SJSA1 (cell line): ENCODE measurements at places on chromosomes 7 and 10.

GRCh38 chr7:8998762-8999161, 565.4 kb downstream of the NXPH1 start:
- no peak overlapping the region for H3K27ac ChIP-seq
- no peaks in the 10 kb centered on the region for H3K4me1 ChIP-seq
- H3K36me3 ChIP-seq, result no peaks in the 10 kb centered on the region
- no peaks in the 10 kb centered on the region for H3K27me3 ChIP-seq
- no peak for DNase-seq
- no peak overlapping the region for H3K4me3 ChIP-seq

DNA sequence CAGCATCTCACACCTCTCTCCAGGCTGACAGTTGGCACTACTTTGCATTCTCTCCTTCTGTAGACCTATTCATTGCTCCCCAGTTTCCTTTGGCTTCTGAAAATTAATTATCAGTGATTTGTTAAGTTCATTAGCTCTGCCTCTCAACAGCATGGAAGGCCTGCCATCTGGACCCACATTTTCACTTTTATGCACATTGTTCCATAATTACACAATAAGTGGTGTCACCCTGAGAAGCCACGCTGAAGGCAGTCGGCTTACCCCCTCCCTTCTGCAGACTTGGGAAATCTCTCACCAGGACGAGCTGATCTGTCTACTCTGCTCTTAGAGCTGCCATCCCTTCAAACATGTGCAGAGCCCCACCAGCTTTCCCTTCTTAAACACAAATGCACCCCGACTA, 64.7 kb downstream of the SLIT1 start:
- DNase-seq, result no peak
- H3K27ac ChIP-seq, result no peak overlapping the region
- H3K27me3 ChIP-seq, result peaks cover 53% of the 10 kb centered on the region
- H3K4me1 ChIP-seq, result no peaks in the 10 kb centered on the region
- no peaks in the 10 kb centered on the region for H3K36me3 ChIP-seq

DNA sequence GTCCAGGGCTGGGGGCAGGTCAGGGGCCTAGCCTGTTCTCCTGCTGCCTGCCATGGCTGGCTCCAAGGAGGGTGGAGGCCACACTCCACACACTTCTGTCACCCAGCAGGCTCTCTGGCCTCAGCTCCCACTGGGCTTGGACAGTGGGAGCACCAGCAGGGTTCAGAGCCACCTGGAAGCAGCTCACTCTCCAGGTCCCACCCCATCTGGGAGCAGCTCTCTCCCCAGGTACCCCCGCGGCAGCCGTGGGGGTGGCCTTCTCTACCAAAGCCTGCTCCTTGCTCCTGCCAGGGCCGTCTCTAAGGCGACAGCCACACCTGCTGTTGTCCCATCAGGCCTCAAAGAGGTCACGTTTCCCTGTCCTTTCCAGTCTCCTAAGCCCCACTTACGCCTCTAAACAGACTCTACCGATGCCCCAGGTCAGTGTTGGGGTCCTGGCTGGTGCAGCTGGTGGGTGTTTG, 142.5 kb upstream of the RET start:
- H3K4me3 ChIP-seq, result no peak overlapping the region
- no peak for DNase-seq
- H3K27ac ChIP-seq, result no peak overlapping the region
- no peaks in the 10 kb centered on the region for H3K4me1 ChIP-seq

DNA sequence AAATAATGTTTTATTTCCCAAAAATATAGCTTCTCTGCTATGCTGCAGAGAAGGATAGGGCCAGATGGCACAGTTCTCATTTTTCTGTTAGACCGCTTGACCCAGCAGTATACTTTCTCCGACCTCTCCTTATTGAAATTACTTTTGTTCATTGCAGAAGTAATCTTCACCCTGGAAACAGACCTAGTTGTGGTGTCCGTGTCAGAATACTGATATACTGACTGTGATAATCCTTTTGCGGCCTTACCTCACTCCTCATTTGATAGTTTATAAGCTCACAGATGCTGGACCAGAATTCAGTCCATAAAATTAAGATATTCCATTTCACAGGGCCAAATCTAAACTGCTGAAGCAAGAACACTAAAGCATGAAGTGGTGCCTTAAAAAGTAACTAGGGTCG, 260.6 kb upstream of the DKK1 start:
- no peaks in the 10 kb centered on the region for H3K36me3 ChIP-seq
- H3K27ac ChIP-seq, result no peak overlapping the region
- no peak overlapping the region for H3K4me3 ChIP-seq
- H3K4me1 ChIP-seq, result no peaks in the 10 kb centered on the region

DNA sequence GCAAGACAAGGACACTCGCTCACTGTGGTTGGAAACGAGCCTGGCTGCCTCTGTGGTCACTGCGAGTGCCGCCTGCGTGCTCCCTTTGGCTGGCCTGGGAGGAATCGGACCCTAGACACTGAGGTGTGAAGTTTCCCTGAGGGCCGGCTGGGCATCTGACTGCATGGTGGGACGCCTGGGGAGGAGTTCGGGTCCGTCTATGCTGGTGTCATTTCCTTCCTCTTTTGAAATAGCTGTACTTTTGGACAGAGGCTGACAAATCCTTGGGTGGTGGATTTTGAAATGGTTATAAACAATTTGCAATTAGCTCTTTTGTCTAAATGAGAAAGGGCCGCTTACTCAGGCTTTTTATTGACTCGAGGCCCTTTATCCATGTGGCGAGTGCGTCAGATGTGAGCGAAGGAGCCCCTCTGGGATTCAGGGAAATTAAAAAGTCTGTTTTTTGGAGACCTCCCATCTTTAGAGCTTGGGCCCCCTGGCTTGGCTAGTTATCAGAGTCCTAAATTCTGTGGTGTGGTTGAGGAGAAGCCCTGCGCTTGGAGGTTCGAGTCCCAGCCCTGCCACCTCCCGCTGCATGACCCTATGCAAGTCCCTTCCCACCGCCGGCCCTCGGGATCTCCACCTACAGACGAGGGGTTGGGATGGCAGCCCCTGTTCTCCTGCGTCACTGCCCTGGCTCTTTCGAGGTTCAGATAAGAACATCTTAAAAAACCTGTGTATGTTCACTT, 147.1 kb downstream of the RGS10 start:
- H3K4me1 ChIP-seq, result peaks cover 18% of the 10 kb centered on the region
- H3K27me3 ChIP-seq, result no peaks in the 10 kb centered on the region
- peak; percentile 77 for DNase-seq
- no peaks in the 10 kb centered on the region; the same call in 1 of the 2 replicates for H3K36me3 ChIP-seq
